Stimulated activated CD4-positive, alpha-beta T cell treated with anti-CD3 and anti-CD28 coated beads, Interleukin-4, amount 100 ng/mL, for 1 hour (primary cell): ENCODE measurements at places on chromosomes 6 and 20.

DNA sequence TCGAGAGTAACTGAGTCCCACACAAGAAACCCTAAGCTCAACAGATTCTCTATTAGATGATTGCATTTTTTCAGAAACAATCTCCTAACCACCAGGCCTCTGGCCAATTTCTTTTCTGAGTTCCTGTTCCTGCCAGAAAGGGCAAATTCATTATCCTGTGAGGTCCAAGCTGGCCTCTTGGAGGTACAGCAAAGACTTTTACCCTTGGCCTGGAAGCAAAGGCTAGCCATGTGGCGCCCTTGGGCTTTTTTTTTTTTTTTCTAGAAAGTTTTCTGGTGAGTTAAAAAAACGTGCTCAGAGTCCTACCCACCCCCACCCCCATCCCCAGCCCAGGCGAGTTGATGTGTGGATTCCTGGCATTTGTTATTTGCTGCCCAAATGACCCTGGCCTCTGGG lies 59.0 kb upstream of the EEF1A1 start:
- no peak for DNase-seq

GRCh38 chr20:58446960-58447265 lies 57.9 kb downstream of the VAPB start:
- no peak for DNase-seq

DNA sequence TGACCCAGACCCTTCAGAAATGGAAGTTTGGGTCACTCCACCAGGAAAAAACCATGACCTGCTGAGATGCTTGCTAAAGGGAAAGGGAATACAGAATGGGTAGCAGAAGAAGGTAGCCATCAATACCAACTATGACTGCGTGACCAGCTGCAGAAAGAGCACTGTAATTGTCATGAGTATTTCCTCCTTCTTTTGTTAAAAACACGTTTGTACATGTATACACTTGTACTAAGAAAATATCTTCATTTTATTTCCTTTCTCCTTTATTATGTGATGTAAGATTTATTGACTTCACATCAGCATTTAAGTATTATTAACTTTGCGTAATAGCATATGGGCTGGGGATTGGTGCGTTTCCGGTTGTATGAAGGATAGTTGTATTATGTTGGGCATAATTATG lies 12.6 kb upstream of the MUC21 start:
- no peak for DNase-seq

DNA sequence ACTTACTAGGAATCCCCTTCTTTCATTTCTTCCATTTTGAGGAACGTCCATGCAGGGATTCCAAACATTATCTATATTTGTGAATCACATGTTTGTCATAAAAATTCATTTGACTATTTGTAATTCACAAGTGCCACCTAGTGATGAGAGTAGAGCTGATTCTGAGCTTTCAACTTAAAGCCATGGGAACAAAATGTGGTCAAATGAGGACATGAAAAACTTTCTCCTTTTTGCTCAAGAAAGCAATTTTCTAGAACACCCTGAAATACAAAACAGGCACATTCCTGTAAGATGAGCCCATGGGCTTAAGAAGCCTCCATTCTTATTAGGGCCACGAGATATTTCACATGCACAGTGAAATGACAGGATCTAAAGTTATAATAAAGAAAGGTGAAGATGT lies 12.3 kb downstream of the MAP3K7 start:
- DNase-seq, result no peak

DNA sequence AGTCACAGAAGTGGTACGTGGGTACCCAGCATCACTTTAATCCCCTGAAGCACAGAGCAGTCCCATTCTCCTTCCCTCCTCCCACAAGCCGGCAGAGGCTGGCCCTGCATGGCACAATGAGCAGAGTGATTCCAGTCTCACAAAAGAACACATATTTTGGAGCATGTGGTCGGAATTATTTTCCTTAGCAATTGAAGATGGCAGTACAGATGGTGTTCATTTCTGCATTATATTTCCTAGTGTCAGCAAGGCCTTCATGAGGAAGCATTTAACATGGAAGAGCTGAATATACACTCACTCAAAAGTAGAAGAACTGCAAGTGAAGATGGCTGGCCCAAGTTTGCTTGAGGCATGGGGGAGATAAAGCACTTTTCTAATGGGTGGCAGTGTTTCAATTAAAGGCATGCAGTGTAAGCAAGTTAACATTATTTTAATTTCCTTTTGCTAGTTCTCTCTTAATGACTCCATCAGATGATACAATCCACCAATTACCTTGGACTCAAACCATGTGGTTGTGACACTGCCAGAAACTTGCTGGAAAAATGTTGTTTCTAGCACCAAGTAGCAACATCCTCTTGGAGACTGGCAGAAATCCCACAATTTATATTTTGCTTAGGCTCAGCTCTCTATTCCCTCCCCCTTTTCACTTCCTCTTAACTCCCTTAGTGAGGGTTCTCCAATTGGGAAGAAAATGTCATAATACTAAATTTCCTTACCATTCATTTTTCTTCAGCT lies 74.4 kb downstream of the ARHGAP18 start:
- no peak for DNase-seq

DNA sequence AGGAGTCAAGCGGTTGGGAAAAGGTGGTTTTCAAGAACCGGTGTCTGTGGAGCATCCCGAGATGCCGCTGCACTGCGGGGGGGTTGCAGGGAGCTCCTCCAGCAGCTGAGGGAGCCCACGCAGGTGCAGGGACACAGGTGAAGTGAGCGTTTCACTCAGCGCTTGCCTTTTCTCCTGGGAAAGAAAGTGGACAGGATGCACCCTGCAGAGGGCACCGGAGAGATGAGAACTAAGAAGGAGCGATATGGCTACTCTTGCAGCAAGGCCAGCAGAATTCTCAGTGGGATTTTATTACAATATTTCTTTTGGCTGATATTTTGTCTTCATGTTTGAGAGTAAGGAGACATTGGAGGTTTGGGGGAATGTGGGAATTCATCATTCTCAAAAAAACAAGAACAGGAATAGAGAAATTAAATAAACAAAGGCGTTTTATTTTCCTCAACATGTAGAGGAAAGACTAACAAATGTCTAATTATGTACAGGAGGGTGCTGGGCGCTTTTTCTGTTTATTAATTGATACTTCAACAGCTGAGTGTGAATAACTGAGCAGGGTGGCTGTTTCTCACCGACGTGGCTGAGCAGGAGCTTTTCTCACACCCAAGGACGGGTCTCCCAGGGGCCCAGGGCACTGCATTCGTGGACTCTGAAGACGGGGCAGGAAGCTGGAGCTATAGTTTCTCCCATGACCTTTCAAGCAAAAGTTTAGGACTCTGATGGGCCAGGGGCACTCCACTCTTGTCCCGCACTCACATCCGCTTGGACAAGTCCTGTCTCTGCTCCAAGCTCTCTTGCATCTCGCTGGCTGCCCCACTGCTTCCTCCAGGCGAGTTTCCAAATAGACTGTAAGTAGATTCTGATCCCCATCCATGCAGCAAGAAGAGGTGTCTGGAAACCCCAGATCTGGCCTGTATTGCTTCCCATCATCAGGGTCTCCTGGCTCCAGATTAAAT lies 176.1 kb downstream of the SMOC2 start:
- DNase-seq, result no peak
